Stimulated activated CD4-positive, alpha-beta T cell treated with anti-CD3 and anti-CD28 coated beads, Interleukin-15, amount 100 ng/mL, for 1 hour (primary cell): ENCODE measurements at places on chromosomes 1 and 21.
A peak's percentile ranks its signal among the peaks of the same experiment; 100 is the strongest.

DNA sequence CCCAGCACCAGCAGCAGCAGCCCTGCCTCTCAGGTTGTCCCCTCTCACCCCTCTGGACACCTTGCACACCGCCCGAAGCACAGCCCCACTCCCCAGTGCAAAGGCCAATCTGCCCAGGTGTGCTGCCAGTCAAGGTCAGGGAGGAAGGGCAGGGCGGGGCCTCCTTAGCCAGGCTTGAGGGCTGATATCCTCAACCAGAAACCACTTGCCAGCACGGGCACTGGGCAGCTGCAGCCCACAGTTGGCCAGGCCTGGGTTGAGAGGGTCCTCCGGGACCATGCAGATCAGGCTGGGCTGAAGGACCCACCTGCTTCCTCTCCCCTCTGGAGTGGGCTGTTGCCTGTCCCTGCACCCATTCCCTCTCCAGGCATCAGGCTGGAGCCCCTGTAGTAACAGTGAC, 588.3 kb downstream of the NPHP4 start:
- DNase-seq: no peak

DNA sequence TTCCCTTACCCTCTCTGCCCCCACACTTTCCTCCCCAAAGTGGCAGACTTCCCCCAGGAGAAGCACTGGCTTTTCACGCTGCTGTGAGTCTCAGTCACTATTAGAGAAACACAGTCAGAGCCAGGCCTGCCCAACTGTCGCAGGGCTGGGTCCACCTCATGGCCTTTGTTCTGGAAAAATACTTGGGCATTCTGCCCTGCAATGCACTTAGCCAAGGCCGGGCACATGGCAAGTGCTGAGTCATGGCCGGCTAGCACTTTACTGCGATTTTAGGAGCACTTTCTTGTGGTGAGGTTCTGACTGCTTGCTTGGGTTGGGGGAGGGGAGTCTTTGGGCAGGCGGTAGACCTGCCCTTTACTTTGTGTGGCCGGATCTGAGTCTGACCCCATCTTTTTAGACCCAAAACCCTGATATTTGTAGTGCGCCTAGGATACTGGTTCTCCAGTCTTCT, 7.7 kb downstream of the EPHX1 start:
- no peak for DNase-seq

DNA sequence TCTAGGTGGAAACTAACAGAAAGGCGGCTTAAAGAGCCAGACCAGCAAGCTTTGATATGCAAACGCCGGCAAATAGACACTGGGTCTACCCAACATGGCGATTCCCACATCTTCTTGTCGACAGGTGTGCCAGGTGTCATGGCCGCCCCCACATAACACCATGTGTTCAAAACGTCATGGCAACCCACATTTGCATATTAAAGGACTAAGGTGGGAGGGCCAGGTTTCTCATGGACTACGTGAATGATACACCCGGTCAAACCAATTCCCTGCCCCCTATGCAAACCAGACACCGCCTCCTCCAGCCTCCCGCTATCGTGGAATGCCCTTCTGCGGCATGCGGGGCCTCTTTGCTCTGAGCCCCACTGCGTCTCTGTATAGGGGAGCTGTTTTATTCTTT, 41.3 kb downstream of the ICOSLG start:
- no peak for DNase-seq

DNA sequence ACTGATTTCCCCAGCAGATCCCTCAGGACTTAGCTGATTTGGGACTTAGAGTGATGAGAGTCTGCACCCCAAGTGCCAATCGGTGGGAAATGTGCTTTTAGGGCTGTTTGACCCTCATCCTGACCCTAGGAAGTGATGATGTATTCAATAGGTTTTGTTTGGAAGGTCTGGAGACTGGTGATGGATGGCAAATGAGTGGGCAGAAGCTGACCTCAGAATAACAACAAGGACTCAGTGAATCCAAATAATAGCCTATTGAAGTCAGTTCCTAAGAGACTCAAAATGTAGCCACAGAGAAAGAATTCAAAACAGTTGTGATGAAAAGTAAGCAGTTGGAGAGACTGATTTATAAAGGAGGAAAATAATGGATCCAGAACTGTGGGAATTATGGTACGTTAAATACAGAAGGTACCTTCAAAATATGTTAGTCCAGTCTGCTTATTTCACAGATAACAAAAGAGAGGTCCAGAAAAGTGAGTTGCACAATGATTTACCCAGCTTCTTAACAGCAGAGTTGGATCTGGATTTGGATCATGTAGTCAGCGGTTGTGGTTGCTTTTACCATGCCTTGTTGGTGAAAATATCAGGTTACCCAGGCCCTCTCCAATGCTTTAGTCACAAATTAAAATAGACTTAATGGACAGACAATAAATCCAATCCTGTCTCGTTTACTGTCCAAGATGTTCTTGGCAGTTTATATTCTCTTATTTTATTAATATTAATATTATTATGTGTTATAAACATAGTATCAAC, 123.0 kb upstream of the PTBP2 start:
- DNase-seq: no peak

DNA sequence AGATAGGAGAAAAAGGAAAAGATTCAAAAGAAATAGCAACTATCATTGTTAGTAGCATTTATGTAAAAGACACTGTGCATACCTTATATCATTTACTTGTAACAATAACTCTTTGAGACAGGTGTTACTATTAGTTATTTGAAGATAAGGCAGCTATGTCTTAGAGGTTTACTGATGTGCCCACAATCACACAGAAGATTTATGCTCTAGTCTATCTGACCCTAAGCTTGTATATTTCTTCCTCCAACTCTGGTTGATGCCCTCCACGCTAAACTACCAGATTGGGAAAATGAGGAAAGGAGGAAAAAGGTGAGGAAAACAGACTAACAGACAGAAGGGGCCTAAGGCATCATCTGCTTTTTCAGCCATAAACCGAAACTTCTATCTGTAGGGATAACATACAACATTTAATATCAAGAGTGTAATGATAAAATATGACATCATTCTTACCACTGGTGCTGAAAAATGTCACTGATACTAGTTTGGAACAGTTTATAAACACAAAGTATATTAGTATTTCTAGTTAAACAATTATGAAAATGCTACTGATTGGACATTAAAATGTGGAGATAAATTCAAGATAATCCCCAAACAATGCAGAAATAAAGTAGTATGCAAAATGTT, 5.1 kb downstream of the COLGALT2 start:
- no peak for DNase-seq

DNA sequence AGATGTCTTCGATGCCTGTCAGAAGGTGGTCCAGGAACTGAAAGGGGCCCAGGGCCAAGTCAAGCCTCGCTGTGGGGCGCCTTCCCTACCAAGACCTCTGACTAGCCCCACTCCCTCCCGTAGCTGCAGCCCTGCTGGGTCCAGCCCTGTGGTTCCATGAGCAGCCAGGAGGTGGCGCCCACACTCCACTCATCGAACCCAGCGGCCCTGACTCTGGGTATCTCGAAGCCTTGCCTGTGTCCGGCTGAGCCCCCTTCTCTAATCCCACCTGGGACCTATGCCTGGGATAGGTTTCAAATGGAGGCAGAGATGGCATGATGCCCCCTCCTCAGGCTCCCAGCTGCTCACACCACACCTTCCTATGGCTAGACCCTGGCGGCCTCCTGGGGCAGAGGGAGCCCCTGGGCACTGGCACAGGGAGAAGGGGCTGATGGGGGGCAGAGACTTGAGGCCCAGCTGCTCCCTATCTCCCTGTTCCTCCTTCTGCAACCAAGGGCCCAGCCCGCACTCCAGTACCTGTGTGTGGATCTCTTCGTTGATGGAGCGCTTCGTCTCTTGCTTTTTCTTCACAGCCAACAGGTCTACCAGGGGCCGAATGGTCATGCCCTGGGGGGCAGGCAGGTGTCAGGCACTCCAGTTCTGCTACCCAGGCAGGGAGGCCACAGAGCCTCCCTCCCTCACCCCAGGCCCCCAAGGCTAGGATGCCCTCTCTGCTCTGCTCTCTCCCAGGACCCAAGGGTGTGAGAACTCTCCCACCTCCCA, 52.0 kb downstream of the SLC9A1 start:
- DNase-seq: peak; percentile 80

DNA sequence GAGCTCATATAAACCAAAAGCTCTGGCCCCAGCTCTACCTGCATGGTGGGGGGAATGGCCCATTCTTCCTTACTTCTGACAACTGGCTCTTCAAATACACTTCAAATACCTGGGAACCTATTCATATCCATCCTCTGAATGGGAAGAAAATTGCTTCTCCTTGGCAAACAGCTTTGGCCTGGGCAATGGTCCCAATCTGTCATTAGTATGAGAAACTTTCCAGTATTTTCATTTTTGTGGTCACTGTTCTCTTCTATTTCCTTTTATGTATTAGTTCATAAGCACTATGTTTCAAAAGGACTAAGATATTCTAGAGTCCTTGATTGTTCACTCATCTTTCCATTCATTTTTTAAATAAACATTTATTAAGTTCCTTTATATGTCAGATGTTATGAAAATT, 5.2 kb upstream of the HSD3B2 start:
- no peak for DNase-seq

GRCh38 chr1:238681021-238681420, 705.3 kb upstream of the CHRM3 start:
- no peak for DNase-seq

- DNase-seq: no peak
Measured at GRCh38 chr1:4002741-4003140, 102.7 kb upstream of the C1orf174 start.

DNA sequence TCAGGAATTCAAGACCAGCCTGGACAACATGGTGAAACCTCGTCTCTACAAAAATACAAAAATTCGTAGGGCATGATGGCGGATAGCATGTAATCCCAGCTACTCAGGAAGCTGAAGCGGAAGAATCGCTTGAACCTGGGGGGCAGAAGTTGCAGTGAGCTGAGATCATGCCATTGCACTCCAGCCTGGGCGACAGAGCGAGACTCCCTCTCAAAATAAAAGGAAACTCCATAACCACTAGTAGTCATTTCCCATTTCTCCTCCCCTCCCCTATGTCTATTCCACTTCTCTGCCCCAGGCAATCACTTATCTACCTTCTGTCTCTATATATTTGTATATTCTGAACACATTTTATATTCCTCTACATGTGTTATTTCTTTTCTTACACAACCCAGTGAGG, 4.0 kb upstream of the CEP350 start:
- no peak for DNase-seq

DNA sequence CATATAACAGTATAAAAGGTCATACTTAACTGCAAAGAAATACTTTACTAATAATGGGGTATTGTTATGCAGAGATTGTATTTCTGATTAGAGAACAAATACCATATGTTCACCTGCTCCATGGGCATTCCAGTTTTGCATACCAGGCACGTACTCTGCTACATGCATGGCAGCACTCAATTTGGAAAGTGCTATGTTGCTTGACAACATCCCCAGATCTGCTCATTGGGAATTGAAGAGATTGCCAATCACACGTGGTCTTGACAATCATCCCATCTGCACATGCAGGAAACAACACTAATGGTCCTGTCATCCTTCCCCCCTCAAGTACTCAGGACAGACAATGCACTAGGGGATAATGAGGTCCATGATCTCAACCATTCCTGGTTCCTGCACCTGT, 63.4 kb upstream of the PDE4B start:
- DNase-seq: no peak

DNA sequence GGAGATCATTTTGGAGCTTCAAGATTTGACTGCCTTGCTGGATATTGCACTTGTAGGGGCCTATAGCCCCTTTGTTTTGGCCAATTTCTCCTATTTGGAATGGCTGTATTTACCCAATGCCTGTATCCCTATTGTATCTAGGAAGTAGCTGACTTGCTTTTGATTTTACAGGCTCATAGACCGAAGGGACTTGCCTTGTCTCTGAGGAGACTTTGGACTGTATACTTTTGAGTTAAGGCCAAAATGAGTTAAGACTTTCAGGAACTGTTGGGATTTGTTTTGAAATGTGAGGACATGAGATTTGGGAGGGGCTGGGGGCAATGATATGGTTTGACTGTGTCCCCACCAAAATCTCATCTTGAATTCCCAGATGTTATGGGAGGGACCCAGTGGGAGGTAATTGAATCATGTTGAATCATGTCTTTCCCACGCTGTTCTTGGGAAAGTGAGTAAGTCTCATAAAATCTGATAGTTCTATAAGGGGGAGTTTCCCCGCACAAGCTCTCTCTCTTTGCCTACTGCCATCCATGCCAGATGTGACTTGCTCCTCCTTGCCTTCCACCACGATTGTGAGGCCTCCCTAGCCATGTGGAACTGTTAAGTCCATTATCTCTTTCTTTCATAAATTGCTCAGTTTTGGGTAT, 276.1 kb downstream of the LMX1A start:
- DNase-seq: no peak

GRCh38 chr1:17165823-17166222, 39.1 kb upstream of the PADI1 start:
- DNase-seq: no peak

DNA sequence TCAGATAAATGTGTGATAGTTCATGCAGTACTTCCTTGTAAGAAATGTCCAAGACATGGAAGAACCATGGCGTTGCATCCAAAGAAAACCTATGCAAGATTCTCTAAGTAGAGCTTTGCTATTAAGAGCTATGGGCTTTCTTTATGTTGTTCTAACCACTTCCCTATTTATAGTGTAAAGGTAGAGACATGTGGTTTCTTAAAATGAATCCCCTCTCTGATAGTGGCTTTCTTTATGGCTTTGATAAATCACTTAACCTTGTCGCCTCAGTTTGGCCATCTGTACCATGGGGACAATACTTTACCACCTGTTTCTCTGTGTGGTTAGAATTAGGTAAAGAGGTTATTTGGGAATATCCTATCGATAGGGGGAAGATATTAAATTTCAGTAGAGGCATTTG, 305.5 kb downstream of the NFIA start:
- no peak for DNase-seq

- DNase-seq: no peak
Measured at GRCh38 chr1:41888756-41889155, 30.0 kb downstream of the HIVEP3 start.

DNA sequence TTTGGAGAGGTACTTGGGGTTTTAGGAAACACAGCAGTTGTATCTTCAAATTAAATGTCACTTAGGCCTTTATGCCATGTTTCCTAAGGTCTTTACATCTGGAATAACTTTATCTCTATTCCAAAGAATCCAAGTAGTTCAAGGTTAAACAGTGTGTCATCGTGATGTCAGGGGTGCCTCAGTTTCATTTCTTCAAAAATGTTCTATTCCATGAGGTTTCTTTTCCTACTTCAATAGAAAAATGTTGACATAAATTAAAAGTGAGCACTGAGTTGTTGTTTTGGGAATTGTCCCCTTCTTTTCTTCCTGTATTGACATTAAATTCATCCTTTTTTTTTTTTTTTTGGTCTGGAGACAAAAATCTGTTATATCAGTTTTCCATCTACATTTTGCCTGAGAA, 160.6 kb upstream of the C21orf91 start:
- DNase-seq: no peak

DNA sequence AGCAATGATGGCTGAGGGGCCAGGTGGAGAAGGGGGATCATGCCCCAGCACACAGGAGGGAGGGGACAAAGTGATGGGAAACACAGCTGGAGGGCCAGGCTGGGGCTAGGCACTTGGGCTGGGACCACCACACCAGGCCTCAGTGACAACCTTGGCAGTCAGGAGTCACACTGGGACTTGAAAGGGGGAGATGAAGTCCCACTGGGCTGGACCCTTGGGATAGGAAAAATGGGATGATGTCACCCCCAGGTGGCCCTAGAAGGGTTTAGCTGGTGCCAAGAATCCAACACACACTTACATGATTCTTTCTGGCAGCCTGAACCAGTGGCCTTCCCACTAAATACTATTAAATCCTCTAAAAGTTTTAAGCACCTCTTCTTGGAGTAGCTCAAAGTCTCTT, 17.1 kb downstream of the ZBTB17 start:
- no peak for DNase-seq

- peak; percentile 71 for DNase-seq
Measured at GRCh38 chr1:201019321-201019977, 4.1 kb downstream of the KIF21B start.

- DNase-seq: no peak
Measured at GRCh38 chr1:5757187-5757805, 234.9 kb downstream of the NPHP4 start.
